ENCODE measurements at places on chromosomes 2 and 18.

DNA sequence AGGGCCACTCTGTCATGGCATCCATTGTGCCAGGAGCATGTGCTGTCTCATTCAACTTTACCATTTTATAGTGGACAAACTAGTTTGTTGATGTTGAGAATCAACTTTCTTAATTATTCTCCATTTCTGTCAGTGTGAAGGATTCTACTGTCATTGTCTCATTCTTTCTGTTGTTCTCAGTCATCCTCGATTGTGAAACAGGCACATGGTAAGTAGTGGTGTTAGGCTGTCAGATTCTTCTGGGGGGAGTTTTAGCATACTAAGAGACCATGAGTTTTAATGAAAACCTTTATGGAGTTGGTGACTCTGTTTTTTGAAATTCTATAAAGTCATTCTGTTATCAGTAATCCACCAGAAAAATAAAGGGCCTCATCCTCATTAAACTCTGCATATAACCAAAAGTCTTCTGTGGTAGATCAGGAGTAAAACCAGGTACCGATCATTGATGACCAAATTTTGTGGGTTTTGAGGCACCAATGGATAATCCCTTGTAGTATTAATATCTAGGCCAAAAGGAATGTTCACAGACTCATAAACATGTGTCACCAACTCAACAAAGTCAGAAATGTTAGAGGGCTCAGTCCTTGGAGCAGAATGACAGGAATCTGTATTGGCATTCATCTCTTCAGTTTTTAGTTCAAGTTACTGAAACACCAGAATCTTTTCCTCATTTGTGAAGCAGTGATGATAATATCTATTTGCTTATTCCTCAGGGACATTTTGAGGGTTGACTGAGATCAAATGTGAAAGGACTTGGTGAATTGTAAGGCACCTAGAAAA lies 73.2 kb downstream of the CERS6 start:
- no peak for DNase-seq

DNA sequence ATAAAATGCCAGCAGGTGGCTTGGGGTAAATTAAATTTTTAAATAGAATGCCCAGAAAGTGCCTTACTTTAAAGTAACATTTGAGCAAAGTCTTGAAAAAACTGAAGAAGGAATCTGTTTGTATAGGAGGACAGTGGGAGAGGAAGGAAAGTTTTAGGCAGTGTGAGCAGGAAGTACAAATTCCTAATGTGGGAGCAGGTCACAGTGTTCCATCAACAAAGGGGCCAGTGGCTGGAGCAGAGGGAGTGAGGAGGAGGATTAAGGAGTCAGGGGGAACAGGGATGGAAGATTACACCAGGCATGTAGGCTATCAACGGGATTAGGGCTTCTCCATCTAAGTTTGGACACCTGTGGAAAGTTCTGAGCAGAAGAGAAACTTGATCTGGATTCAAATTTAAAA lies 439.2 kb upstream of the REG3G start:
- DNase-seq: no peak

DNA sequence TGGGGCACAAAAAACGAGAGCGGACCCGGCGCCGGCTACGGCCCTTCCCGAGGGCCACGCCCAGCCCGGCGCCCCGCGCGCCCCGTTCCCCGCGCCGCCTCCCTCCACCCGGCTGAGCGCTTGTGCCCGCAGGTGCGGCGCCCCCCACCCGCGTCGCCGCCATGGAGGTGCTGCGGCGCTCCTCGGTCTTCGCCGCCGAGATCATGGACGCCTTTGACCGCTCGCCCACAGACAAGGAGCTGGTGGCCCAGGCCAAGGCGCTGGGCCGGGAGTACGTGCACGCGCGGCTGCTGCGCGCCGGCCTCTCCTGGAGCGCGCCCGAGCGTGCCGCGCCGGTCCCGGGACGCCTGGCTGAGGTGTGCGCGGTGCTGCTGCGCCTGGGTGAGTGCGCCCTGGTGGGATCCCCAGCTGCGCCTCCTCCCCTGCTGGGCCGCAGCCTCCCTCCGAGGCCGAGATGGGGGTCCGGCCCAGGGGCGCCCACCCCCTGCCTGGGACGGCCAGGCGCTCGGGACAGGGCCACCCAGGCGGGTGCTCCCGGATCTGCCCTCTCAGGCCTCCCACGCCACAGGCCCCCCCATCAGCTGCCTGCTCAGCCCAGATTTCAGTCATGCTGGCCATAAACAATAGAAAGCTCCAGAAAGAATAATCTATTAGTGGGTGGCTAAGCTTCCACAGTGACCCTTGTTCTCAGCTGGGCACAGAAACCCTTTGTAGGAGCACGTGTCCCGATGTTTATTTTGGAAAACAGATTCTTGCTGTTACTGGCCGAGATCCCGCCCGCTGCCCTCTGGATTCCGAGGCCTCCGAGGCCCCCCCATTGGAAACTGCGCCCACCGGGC lies 997 bp downstream of the BOK start:
- no peak for DNase-seq

- DNase-seq: no peak
Observed at GRCh38 chr2:184611361-184612085, 13.2 kb downstream of the ZNF804A start.

DNA sequence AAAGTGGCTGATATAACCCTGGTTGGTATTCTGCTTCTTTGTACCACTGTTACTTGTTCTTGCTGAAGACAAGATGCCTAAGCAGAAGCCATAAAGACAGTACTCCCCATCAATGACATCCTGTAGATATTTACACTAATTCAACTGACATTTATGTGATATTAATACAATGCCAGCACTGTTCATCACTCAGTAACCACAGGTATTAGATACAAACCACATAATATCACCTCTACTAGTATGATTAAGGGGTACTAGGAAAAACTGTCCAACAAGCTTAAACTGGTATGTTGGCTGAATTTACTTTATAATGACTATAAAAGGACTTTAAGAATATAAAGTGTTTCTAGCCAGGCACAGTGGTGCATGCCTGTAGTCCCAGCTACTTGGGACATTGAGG lies 65.8 kb downstream of the RTN4 start:
- no peak for DNase-seq

- DNase-seq: no peak
Observed at GRCh38 chr18:12630136-12630535, 27.8 kb downstream of the SPIRE1 start.

DNA sequence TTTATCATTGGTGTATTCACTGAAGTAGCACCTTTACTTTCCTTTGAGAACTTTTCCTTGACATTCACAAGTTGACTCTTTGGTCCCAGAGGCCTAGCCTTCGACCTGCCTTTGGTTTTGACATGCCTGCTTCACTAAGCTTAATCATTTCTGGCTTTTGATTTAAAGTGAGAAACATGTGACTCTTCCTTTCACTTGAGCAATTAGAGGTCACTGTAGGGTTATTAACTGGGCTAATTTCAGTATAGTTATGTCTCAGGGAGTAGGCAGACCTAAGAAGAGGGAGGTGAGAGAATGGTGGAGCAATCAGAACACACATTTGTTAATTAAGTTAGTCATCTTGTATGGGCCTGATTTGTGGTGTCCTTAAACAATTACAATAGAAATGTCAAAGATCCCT lies 1040.7 kb upstream of the SLC39A10 start:
- DNase-seq: no peak
